K562 (cell line): ENCODE measurements at places on chromosomes 1 and 21.

GRCh38 chr1:31970873-31971272 is 32.7 kb upstream of the PTP4A2 start:
- DNase-seq = no peak

- no peak for DNase-seq
Measured at GRCh38 chr1:19507516-19507915, 22.2 kb upstream of the CAPZB start.

DNA sequence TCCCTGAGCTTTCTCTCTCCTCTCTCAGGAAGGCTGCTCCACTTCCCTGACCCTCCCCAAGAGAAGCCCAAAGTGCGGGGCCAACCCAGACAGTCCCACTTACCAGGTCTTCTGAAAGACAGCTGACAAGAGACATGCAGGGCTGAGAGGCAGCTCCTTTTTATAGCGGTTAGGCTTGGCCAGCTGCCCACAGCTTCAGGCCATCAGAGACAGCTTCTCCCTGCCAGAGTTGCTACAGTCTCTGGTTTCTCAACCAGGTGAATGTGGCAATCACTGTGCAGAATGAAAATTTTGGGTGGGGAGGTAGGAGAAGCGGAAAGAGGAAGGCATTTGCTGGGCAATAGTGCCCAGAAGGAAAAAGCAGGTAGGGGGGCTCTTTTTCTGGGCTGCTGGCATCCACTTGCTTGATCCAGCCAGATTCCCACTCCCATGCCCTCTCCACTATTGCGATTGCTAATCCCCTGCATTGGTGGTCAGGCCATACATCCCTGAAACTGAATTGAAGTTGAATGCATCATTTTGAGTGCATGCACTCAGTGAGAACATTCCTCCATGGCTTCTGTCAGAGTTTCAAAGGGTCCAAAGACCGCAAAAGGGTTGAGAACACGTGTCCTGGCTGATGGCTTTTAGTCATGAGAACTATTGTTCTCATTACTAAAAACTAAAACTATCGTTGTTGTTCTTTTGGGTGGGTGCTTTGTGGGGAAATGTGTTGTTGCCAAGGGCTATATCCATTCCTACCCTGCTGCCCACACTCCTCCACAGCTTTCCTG is at the start of gene S100A8:
Gene S100A8, minus strand, starts transcription at position 136 of the 773 bp plus-strand sequence. CDS start 538 bp downstream, outside the sequence.
- no peak for DNase-seq

DNA sequence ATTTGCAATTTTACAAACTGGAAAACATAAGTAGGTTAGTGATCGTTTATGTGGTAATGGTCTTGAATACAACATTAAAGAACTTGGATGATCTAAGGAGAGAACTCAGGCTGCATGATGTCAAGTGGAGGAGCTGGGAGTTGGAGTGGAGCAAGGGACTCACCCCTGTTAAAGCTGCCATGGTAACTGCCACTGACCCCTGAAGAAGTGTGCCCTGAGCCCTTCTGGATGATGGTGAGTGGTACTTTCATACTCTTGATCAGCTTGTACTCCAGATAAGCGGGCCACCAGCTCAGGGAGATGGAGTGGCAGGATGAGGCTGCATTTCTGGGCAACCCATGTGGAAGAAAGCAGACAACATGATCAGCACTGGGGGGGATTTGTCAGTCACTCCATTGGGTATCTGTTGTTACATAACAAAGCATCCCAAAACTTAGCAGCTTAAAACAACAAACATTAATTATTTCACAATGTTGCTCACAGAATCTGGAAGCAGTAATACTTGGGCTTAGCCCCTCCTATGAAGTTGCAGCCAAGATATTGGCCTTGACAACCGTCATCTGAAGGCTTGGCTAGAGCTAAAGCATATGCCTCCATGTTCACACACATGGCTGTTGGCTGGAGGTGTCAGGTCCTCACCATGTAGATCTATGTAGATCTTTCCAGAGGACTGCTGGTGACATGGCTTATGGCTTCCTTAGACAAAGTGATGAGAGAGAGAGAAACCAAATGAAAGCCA is 213.8 kb downstream of the DUSP10 start:
- DNase-seq = no peak

DNA sequence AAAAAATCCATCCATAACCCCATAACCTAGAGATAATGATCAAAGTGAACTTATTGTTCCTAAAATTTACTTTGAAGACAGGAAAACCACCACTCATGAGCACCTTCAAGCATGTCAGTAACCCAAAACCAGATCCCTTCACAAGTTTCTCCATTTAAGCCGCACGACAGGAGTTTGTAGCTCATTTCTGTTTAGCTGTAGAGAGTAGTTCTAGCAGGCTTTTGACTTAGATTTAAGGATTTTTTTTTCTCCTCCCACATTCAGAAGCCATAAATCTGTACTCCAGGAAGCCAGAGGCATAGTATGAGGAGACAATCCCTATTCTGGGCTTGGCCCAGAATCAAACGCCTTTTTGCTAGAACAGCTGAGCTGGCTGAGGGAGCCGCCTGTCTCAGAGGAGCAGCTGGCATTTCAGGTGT is 25.6 kb downstream of the TOMM20 start:
- DNase-seq = no peak

DNA sequence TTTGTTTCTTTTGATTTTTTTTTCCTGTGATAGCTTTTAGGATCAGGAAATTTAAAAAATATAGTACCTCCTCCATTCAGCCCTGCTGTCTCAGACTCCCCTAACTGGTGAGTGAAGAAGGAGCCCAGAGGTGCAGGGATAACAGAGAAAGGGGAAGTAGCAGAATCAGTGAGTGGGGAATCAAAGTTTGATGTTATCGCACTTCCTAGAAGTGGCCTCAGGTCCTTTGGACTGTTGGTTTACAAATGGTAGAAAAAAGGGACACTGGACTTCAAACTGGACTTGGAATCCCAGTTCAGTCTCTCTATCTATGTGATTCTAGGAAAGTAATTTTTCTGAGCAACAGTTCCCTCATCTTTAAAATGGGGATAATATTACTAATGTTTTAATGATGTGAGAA is 99.5 kb downstream of the FGGY start:
- no peak for DNase-seq

DNA sequence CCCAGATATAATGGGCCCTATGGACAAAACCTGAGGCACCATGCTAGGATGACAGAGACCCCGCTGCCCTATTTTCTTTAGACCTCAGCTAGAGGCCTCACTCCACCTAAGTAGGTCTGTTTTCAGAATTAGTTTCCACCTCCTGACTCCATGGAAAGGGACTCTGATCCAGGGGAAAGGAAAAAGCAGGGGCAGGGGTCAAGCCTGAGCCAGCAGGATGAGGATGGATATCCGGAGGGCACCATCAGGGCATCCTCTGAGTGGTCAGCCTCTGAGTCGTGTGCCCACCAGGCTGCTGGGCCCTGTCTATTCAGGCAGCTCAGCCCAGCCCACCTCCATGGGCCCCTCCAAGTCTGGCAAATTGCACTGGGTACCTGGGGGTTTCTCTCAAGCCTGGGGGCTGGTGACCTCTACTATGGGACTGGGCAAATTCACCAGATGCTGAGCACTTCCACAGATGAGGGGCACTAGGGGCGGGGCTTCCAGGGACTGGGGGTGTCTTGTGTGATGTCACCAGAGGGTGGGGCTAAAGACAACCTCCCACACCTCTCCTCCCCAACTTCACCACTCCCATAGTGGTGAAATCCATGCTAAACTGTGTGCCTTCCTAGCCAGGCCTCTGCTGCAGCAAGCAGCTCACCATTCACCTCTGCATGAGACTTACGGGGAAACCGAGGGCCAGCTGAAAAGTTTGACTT is 5.5 kb downstream of the PAQR7 start:
- peak; percentile 69 for DNase-seq

DNA sequence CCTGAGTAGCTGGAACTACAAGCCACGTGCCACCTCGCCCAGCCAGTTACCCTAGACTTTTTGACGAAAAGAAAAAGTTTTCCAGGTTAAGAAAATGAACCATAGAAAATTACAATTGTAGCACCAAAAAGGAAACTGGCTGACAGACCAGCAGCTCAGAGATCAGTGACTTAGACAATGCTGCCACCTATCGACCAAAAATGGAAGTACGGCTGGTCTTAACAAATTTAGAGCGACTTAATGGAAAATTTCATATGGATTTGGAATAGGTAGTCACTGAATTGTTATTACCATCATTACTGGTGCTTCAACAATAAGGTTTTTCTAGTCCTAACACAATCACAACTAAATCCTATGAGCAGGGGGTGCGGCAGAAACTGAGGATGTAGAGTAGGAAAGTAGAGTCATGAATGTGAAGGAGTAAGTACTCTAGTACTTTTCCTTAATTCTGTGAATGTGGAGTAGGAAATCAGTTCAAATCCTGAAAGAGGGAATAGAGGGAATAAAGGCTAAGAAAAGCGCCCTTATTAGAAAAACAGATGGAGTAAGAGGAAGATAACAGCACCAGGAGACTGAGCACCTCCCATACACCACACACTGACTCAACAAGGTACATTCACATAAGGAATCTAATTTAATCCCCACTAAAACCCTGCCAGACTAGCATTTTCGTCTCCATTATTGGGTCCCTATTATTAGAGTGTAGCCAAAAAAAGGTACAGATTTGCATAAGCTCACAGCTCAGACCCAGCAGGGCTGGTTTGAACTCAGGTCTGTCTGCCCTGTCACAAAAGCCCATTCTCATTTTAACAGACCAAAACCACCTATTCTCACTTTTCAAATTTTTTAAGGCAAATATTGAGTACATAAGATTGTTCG is 37.9 kb upstream of the MGST3 start:
- DNase-seq = peak; percentile 71

DNA sequence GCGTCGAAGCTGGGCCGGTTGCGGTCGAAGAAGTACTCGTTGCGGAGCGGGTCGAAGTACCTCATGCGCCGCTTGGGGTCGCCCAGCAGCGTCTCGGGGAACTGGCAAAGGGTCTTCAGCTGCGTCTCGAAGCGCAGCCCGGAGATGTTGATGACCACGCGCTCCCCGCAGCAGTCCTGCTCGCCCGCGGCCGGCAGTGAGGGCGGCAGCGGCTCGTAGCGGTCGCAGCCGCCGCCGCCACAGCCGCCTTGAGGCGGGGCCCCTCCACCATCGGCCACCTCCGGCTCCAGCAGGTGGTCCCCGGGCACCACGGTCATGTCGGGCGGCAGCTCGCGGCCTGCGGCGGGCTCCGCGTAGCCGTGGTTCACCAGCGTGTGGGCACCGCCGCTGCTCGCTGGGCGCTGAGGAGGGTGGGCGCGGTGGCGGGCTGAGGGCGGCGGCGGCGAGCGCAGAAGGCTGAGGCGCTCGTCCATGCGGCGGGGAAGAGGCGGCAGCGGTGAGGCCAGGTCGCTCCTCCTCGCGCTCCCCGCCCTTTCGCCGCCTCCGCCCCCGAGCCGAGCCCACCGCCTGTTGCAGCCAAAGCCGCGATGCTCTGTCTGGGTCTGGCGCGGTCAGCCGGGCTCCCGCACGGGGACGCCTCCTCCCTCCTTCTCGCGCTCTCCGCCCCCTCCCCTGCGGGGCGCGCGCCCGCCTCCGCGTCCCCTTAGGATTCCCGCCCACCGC is at the start of gene KCNA3:
Gene KCNA3, minus strand, starts transcription at position 604 of the 723 bp plus-strand sequence. Its CDS starts 131 bp downstream, at position 473.
- DNase-seq = no peak

DNA sequence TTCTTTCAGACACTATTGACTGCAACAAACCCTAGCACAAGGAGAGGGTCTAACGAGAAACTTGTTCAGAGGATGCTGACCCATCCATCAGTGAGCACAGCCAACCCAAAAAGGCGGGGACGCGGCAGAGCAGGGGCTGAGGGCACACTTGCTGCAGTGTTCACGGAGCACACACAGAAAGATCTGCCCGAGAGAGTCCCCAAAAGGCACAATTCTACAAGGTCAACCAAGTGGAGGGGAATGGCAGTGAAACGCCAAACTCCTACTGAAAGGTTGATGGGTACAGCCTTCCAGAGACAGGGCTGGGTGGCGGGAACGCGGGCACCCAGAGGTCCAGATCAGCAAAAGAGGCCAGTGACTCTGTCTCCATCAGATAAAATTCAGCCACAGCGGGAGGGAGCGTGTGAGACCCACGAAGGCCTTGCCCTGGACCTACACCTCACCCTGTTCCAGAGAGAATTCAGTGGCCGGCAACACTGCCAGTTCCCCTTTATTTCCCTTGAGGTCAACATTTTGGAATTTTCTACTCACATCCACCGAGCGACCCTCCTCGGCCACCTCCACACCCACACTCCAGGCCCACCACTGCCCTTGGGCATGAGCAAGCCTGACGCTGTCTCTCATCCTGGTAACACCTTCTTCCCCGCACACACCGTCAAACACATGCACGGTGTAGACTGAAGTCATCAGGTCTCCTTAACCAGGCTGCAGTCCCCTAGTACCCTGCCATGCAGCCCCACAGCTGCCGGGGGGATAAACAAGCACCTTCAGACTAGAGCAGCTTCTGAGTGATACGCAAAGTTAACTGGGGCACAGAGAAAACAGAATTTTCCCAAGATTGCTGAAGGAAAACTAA is 5.5 kb downstream of the GNG4 start:
- no peak for DNase-seq

GRCh38 chr1:228283043-228283371 is 75.2 kb downstream of the OBSCN start:
- DNase-seq = peak; percentile 52

DNA sequence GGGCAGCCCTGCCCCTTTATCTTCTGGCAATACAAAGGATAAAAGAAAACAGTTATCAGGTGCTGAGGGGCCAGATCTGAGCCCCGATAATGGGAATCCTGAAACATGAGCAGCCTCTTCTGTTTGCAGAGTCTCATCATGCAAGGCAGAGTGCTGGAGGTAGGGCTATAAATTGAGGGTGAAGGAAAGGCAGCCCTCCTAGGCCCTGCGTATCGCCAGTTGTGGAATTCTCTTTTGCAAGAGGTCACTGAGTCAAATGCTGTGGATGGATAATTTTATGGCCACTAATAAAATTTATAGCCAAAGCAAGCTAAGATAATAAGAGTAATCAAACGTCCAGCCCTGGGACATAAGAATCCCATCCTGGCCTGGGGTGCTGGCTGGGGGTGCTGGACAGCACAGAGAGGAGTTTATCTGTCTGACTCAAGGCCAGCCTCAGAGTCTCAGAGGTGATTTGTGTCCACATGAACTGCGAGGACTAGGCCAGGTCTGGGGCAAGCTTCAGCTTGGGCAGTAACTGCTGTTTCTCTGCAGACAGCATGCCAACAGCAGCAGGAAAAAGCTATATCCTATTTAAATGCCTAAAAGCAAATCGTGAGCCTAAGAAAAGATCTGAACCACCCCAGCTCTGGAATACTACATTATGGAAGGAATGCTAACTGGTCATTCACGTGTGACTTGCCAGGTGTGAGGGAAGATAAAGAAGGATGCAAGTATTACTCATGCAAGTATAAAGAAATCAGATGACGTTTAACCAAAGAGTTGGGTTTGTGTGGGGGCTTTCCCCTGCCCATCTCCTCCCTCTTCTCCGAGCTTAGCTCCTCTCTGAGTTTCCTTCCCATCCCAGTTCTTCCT is 254.8 kb downstream of the KIF26B start:
- DNase-seq = no peak

DNA sequence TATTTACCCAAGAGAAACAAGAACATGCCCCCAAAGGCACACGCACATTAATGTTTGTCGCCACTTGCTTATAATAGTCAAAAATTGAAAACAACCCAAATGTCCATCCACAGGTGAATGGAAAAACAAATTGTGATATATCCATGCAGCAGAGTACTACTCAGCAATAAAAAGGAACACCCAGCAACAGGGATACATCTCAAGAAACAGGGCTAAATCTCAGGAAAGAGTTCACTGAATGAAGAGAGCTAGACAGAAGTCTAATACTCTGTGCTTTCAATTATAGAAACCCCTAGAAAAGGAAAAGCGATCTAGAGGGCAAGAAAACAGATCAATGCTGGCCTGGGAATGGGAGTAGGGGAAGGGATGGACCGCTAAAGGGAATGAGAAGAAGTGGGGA is 36.7 kb upstream of the LAPTM5 start:
- DNase-seq = no peak
